ENCODE measurements at places on chromosomes 7 and 10. TPM values are rescaled to one million over a fixed set of nuclear protein-coding genes. Genes with fewer than 3 reads are reported as not detected.
A peak's percentile ranks its signal among the peaks of the same experiment; 100 is the strongest.

DNA sequence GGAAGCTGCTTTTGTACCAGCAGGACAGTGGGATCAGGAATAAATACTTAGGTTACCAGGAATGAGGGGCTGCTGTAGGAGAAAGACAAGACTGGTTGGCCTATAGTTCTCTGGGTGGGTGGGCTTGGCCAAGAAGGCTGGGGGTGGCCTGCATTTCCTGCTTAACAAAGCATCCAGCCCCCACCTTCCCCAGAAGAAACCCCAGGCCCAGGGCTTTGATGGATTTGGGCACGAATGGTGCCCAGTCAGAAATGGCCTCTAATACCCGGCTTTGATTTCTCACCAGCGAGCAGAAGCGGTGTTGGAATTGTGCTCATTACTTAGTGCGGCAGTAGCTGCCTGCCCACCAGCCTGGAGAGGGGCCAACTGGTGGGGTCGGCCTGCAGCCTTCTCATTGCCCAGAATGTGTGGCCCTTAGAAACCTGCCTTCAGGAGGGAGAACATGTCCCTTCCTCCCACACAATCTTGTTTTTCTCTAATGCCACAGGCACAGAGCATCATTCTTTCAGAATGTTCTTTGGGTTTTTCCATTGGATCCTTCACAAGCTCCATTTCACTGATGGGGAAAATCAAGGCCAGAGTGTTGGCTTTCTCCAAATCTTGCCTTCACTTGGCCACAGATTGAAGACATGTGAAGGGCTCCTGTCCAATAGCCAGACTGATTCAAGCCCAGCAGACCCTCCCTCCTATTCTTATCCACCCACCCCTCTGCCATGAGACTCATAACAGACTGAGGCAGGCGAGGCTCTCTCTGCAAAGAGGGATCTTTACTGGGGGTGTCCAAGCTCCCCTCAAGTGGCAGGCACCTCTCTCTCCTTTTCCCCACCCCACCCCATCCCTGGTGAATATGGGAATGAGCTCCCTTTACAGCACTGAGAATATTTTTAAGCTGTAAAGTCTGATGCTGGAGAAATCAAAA is 2.5 kb downstream of the UNC5B start:
- no peaks in the 10 kb centered on the region for H3K4me1 ChIP-seq
- no peaks in the 10 kb centered on the region for H3K36me3 ChIP-seq
- H3K4me3 ChIP-seq, result peak overlapping the region; percentile 86
- H3K27me3 ChIP-seq, result no peaks in the 10 kb centered on the region
- no peak for DNase-seq

DNA sequence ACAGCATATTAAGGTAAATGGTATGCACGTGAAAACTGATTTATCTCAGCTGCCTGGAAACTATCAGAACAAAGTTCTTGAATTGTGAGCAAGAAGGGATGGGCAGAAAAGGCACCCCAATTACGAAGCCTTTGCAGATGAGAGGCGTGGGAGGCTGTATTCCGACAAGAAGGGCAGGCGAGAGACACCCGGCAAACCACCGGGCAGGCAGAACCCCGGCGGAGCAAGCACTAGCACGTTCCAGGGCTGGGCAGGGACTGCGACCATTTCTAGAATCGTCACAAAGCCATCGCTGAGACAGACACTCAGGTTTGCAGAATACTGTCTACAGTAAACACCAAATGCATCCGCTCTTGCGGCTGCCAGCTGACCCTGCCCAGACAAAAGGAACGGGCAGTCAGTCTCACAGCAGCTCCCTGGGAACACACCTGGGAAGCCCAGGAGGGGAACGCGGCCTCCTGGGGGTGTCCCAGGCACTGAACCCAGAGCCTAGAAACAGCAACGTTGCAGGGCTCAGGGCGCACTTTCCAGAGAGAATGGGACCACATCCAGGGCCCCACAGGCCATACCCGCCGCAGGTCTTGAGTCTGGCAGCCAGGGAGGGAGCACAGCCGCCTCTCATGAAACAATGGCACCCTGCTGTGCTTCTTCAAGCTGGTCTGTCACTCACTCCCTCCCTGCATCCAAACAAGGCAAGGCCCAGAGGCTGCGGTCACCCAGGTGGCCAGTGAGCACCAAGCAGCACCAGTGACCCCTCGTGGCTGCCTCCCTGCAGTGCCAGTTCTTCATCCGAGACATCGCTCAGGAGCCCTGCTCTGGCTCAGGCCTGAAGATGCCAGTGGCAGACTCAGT is 261.9 kb downstream of the PTPRN2 start:
- no peak overlapping the region for H3K27ac ChIP-seq
- H3K27me3 ChIP-seq, result no peaks in the 10 kb centered on the region
- H3K36me3 ChIP-seq, result no peaks in the 10 kb centered on the region
- H3K4me1 ChIP-seq, result no peaks in the 10 kb centered on the region
- no peak for DNase-seq

DNA sequence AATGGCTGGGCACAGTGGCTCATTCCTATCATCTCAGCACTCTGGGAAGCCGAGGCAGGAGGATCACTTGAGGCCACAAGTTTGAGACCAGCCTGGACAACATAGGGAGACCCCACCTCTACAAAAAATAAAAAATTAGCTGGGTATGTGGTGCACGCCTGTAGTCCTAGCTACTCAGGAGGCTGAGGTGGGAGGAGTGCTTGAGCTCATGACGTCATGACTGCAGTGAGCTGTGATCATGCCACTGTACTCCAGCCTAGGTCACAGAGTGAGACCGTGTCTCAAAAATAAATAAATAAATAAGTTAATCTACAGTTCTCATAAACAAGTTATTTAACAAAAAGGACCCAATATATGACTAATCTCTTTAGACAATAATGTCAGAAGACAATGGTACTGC is 76.2 kb downstream of the TPK1 start:
- no peaks in the 10 kb centered on the region for H3K27me3 ChIP-seq
- no peak for DNase-seq
- no peaks in the 10 kb centered on the region for H3K36me3 ChIP-seq
- no peaks in the 10 kb centered on the region for H3K4me1 ChIP-seq
- H3K4me3 ChIP-seq, result no peak overlapping the region

GRCh38 chr10:17443707-17444387 is 10.5 kb downstream of the ST8SIA6 start:
- no peaks in the 10 kb centered on the region for H3K36me3 ChIP-seq
- no peaks in the 10 kb centered on the region for H3K4me1 ChIP-seq
- H3K4me3 ChIP-seq, result no peak overlapping the region
- H3K27ac ChIP-seq, result no peak overlapping the region
- DNase-seq, result no peak

GRCh38 chr10:132878730-132879407 is 63.5 kb downstream of the CFAP46 start:
- no peak for DNase-seq
- no peak overlapping the region for H3K27ac ChIP-seq

- no peaks in the 10 kb centered on the region for H3K27me3 ChIP-seq
- H3K4me3 ChIP-seq, result no peak overlapping the region
Observed at GRCh38 chr10:88082391-88082790, 219.0 kb downstream of the PTEN start.

CFAP46 gene
- total RNA-seq, result not detected

BMI1 gene
- 50.1 TPM for total RNA-seq

OR2A5 gene
- not detected for total RNA-seq

Data from ascending aorta (tissue), 2 donors.